ENCODE measurements at places on chromosomes 4 and X.

- DNase-seq, result no peak
These were observed 248.0 kb upstream of the ADAMTS3 start for GRCh38 chr4:72817012-72817411.

GRCh38 chrX:44330227-44330626, 13.2 kb downstream of the EFHC2 start:
- DNase-seq, result no peak

- DNase-seq, result no peak
These were observed 32.7 kb downstream of the TMEM47 start for GRCh38 chrX:34624416-34624815.

- no peak for DNase-seq
These were observed 10.2 kb upstream of the MAOB start for GRCh38 chrX:43892336-43892870.

DNA sequence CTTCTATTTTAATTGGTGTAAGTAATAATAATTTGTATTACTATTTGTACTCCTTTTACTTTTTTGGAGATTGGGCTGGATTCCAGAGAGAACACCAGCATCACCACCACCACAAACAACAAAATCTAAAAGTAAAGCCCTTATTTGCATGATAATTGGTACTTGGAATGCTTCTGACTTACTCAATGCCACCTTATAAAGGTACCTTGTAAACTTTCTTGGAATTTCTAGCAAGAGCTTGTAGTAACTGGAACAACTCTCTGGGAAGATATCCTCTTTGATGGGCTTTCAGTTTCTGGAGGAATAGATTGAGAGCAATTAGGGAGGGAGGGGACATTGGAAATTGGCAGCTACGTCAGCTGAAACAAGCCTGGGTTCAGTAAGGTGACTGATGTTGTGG, 20.2 kb upstream of the PITX2 start:
- no peak for DNase-seq

DNA sequence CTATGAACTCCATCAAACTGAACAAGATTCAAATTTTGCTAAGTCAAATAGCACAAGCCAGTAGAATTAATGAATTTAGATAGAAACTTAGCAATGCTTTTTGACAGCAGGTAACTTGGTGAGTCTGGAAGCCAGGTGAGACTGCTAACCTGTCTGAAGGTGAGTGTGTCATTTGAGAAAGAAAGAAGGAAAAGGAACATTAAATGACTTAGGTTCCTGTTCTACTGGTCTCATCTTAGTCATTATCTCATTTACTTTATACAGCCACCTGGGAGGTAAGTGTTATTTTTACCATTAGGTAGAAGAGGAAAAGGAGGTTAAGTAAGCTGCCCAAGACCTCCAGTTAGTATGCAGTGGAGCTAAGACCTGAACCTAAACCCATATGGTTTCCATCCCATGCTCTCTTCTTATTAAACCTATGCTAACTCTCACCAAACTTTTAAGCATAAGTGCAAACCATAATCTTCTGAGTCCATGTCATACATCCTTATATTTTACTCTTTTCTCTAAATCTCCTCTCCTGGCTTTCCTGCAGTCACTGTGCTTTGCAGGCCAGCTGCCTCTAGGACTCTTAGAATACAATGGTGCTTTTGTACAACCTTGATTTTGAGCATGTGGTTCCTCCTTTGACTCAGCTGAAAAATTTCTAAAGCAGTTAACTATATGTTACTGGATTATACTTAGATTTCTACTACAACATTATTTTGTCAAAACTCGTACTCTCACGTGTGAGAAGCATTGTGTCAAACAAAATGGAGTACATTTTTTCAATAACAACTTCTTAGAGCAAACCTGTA, 68.5 kb downstream of the ATP10D start:
- no peak for DNase-seq

GRCh38 chr4:11297201-11297600, 131.5 kb downstream of the HS3ST1 start:
- no peak for DNase-seq

DNA sequence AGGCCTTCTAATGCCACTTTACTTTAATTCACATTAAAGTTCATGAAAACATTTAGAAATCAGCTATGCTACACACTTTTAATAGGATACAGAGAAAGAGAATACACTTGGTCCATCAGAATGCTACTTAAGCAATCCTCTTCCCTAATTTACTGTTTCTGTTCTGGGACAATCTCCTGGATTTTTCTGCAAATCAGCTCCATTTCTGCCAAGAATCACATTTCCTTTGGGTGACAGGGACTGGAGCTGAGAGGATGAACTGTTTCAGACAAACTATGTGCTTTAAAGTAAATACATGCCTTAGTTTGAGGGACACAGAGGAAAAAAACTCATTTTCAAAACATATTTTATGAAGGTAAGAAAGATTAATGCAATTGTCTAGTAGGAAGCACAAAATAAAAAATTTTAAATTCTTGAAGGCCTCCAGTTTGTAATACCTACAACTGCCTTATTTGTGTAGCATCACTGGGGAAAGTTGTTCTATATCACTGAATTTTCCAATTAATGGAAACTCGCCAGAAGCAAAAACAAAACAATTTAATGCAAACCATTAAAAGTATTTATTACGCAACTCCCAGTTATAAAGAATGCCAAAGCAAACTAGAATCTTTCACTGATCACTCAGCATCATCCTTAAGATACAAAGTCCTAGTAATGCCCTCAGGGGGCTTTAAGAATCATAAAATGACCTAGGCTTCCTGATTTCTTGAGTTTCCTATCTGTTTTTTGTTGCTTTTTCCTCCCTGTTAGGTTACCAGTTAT, 36.3 kb downstream of the BCLAF3 start:
- DNase-seq, result no peak

GRCh38 chr4:159856451-159856850, 753.6 kb downstream of the RAPGEF2 start:
- peak; percentile 1 for DNase-seq

Data from T47D (cell line).